ENCODE measurements at places on chromosomes 13 and 19.

- DNase-seq, result no peak
Observed at GRCh38 chr19:10736916-10737551, 19.2 kb downstream of the DNM2 start.

GRCh38 chr13:91132381-91132780 is 215.1 kb upstream of the MIR17HG start:
- DNase-seq, result no peak

DNA sequence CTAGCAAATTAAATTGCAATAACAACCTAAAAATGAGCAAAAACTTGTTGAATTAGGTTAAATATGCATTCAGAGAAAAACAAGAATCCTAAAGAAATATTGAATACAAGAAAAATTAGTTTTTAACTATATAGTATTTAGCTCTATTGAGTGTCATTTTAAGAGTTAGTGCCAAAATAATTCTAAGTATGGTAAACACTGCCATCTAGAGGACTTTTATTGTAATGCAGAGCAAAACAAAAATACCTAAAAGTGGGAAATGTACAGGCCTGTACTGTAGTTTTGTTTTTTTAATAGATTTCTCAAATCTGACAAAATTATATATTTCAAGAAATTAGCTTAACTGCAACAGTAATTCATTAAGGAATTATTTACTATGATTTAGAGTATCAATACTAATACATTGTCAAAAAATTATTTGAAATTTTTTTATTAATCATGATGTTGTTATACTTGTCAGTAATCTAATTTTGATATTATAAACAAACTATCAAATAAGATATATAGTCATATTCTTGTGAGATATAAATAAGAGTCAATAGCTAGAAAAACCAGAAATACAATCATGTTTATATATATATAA is 8.2 kb upstream of the PCDH9 start:
- no peak for DNase-seq

DNA sequence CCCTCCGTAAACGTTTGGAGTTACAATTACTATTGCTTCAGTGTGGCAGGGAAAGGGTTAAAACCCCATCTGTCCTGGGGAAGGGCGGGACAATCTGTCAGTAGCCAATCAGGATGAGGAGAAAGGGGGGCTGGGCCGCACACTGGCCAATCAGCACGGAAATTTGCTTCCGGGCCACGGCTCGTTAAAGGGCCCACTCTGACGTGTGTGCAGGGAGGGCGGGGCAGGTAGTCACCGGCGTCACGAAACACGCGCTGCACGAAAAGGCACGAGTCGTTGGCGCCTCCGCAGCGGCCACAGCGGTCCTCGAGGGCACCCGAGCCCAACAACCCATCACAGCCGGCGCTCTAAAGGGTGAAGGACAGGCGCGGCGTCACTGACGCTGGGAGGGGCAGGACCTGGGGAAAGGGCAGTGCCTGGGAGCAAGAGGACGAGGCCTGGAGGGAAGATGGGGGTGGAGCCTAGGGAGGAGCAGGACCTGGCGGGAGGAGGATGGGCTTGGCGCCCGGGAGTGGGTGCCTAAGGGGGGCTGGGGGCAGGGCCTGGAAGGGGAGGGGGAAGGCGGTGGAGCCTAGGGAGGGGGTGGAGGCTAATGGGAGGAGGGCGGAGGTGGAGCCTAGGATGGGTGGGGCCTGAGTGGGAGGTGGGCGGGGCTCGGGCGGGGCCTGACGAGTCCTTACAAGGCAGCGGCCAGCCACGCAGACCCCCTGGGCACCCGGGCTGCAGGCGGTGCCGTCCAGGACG is 4.9 kb downstream of the ADAMTSL5 start:
- DNase-seq, result peak; percentile 89

- no peak for DNase-seq
Observed at GRCh38 chr13:53064731-53065130, 36.1 kb downstream of the OLFM4 start.

- no peak for DNase-seq
Observed at GRCh38 chr13:113013878-113014751, 45.1 kb downstream of the MCF2L start.

DNA sequence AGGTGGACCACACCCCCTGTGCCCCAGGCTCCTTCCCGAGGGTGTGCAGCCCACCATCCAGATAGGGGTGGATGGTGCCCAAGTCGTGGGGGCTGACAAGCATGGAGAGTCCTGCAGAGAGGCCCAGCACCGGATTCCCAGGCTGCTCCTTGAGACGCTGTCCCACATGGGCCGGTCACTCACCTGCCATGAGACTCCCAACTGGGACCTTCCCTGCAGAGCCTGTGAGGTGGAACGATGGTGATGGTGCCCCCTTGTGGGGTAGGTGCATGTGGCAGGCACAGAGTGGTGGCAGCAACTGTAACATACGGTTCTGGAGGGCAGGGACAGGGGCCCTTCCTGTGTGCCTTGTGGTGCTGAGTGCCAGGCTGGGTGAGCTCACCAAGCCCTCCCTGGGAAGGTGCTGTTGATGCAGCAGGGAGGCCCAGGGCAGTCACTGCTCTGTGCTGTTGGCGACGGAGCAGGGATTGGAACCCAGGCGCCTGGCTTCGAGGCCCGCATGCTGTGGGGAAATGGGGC is 33.1 kb downstream of the PPP1R37 start:
- DNase-seq, result peak; percentile 58

DNA sequence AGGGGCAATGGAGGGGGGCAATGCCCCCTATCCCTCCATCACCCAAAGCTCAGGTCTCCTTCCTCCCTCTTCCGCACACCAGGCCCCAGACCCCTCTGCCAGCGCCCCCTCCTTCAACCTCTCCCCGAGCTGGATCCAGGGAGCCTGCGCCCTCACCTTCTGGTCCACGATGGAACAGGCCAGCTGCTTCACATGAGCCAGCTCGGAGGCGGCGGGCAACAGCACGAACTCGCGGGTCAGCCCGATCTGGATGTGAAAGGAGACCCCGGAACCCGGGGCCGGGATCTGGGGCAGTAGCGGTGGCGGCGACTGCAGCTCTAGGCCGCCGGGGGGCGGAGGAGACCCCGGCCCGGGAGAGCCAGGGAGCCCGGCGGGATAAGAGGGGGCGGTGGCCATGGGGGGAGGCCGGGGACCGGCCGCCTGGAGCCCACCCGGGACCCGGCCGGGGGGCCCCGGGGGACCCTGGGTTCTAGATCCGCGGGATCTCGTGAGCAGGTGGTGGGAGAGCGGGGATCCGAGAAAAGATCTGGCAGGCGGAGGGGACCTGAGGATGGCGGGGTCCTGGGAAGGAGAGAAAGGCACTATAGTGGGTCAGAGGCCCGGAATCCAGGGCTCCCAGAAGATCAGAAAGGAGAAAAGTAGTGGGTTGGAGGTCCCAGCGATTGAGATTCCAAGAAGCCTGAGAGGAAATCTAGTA is 791 bp downstream of the PRKD2 start:
- DNase-seq, result no peak

GRCh38 chr13:49664606-49665005 is 26.7 kb downstream of the EBPL start:
- no peak for DNase-seq

GRCh38 chr19:50889638-50890037 is 16.4 kb downstream of the KLK2 start:
- no peak for DNase-seq

DNA sequence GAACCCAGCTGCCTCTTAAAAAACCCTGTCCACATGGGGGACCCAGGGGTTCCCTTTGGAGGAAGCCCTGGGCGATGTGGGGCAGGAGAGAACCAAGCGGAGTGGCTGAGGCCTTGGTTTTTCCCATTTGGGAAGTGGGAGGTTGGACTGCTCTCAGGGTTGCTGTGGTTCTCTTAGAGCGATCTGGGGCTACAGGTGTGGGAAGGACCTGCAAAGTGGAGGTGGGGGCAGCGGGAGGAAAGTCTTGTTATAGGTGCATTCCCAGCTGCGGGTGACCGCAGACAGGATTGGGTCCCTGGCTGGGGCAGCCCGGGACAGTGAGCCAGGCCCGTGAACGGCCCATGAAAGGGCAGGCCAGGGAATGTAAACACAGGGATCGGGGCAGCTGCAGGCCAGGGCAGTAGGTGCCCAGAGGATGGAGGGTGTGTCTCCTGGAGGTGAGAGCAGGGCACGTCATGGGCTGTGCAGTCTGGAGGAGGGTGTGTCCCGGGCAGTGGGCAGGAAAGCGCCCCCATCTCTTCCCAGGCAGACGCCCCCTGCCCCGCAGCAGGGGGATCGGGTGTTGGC is 814 bp downstream of the SLC25A23 start:
- DNase-seq, result no peak

GRCh38 chr19:4676955-4677731 is 7.0 kb upstream of the MYDGF start:
- no peak for DNase-seq

GRCh38 chr13:99983499-99984401 is 2.2 kb downstream of the ZIC2 start:
- DNase-seq, result no peak

GRCh38 chr13:20151016-20151415 is 9.8 kb downstream of the GJA3 start:
- DNase-seq, result no peak

- no peak for DNase-seq
Observed at GRCh38 chr19:43781630-43782310, 997 bp upstream of the KCNN4 start.

GRCh38 chr19:33392341-33393285 is 19.1 kb downstream of the CEBPG start:
- DNase-seq, result no peak

GRCh38 chr19:50501568-50502475 is 9.2 kb downstream of the JOSD2 start:
- DNase-seq, result no peak

DNA sequence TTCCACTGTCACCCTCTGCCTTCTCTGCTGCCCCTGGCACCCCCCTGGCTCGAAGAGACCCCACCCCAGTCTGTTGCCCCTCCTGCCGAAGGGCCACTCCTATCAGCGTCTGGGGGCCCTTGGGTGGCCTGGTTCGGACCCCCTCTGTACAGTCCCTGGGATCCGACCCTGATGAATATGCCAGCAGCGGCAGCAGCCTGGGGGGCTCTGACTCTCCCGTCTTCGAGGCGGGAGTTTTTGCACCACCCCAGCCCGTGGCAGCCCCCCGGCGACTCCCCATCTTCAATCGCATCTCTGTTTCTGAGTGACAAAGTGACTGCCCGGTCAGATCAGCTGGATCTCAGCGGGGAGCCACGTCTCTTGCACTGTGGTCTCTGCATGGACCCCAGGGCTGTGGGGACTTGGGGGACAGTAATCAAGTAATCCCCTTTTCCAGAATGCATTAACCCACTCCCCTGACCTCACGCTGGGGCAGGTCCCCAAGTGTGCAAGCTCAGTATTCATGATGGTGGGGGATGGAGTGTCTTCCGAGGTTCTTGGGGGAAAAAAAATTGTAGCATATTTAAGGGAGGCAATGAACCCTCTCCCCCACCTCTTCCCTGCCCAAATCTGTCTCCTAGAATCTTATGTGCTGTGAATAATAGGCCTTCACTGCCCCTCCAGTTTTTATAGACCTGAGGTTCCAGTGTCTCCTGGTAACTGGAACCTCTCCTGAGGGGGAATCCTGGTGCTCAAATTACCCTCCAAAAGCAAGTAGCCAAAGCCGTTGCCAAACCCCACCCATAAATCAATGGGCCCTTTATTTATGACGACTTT is 2.0 kb downstream of the ZFP36 start:
- DNase-seq, result no peak

GRCh38 chr13:38900188-38900587 is 90.4 kb downstream of the STOML3 start:
- DNase-seq, result no peak

GRCh38 chr13:80239571-80240255 is 101.2 kb downstream of the SPRY2 start:
- no peak for DNase-seq

- DNase-seq, result no peak
Observed at GRCh38 chr13:51330791-51331190, 8.7 kb upstream of the SERPINE3 start.

GRCh38 chr13:30862707-30863106 is 43.4 kb upstream of the MEDAG start:
- no peak for DNase-seq

DNA sequence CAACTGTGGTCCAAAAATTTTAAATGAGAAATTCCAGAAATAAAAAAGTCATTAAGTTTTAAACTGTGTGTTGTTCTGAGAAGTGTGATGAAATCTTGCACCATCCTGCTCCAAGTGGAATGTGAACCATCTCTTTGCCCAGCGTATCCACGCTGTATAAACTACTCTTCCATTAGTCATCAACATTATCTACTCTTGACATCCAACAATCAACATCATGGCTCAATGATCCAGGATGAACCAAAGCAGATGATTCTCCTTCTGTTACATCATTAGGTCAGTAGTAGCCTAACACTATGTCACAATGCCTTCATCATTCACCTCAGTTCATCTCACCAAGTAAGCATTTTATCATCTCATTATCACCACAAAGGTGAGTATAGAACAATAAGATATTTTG is 55.3 kb downstream of the SUCLA2 start:
- no peak for DNase-seq

- no peak for DNase-seq
Observed at GRCh38 chr19:16625163-16625958, 2.6 kb downstream of the MED26 start.

- DNase-seq, result no peak
Observed at GRCh38 chr13:26964278-26965250, 204.0 kb upstream of the GPR12 start.

GRCh38 chr13:21573920-21574712 is 29.9 kb downstream of the MICU2 start:
- DNase-seq, result no peak

DNA sequence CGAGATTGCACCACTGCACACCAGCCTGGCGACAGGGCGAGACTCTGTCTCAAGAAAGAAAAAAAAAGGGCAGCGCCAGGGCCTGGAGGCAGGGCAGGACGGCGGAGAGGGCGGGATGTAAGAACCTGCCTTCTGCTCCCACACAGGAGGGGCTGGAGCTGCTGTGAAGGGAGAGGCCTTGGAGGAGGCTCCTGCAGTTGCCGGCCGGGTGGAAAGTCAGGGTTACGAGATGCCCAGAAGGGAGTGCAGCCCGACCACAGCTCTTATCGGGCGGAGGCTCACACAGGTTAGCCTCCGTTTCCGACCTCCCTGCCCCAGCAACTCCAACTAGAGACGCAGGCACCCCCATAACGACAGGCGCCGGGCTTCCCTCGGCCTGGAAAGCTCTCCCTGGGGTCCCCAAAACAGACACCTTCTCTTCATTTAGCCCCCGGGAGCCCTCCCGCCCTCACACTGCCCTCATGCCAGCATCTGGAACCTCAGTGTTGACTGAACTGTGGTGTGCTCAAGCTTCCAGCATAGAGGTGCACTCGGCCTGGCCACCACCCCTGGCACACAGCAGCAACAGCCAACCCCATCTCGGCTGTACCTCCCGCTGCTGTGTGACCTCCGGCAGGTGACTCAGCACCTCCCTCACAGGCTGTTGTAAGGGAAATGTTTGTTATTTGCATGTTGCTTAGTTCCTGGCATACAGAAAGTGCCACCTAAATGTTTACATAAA is 1.4 kb downstream of the PLPP2 start:
- no peak for DNase-seq

GRCh38 chr19:23822735-23823134 is 64.0 kb upstream of the ZNF681 start:
- no peak for DNase-seq

GRCh38 chr19:38223617-38224013 is 407 bp downstream of the DPF1 start:
- DNase-seq, result no peak

GRCh38 chr13:33445476-33445875 is 159.9 kb upstream of the STARD13 start:
- DNase-seq, result no peak

GRCh38 chr13:98092888-98093287 is 50.0 kb upstream of the FARP1 start:
- no peak for DNase-seq

Data from activated T-cell treated with anti-CD3 and anti-CD28 coated beads, Interleukin-2, amount 50 U/mL, for 4 hours (primary cell).